Activated naive CD8-positive, alpha-beta T cell treated with anti-CD3 and anti-CD28 coated beads, Interleukin-2, amount 50 U/mL, for 16 hours (primary cell): ENCODE measurements at places on chromosomes 3 and 15.

DNA sequence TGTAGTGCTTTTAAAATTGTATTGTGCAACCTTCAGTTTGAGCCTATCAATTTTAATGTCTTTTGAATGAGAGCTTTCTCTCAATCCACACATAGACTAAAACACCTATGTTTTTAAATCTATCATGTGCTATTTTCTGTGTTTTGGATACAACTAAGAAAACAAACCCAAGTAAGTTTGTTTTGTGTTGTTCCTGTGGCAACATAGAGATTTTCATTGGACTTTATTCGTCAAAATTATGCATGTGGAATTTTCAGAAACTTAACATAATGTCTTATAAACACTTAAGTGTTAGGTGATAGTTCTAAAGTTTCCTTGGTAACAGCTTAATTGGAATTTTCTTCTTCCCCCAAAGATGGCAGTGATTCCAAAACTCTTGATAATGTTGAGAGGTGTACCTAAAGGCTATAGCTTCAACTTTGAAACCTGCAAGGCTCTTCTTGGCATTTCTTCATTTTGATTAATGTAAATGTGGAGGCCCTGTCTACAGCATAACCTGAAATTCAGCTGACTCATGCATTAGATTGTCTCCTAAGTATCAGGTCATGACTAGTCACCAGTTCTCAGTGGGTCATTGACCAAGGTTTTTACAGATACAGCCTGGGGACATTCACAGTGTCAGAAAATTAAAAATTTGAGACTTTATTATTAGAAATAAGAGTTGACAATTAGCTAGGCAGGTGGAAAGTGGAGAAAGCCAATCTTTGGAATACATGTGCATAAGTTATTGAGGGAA is 44.4 kb downstream of the COL6A5 start:
- DNase-seq: no peak

- DNase-seq: no peak
These were observed 25.9 kb downstream of the TBC1D2B start for GRCh38 chr15:78051596-78051995.

GRCh38 chr3:57298041-57298440 is 5.6 kb upstream of the ASB14 start:
- no peak for DNase-seq

DNA sequence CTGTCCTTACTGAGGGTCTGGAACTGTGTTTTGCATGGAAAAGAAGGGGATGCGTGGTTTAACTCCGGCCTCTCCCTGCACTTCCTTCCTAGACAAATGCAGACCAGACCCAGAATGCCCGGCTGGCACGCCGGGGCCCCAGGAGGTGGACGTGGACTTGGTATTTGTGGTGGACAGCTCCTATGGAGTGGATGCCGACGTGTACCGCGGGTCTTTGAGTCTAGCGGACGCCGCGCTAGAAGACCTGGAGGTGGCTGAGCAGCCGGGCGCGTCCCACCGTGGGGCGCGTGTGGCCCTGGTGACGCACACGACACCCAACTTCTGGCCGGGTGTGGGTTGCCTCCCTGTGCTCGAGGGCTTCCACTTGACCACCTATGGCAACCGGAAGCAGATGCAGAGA is 81.8 kb upstream of the COL6A5 start:
- DNase-seq: no peak

DNA sequence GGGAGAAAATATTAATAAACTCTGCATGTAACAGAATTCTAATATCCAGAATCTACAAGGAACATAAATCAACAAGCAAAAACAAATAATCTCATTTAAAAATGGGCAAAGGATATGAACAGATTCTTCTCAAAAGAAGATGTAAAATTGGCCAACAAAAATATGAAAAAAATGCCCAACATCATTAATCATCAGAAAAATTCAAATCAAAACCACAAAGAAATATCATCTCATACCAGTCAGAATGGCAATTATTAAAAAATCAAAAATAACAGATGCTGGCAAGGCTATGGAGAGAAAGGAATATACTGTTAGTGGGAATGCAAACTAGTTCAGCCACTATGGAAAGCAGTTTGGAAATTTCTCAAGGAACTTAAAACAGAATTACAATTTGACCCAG is 150.7 kb upstream of the TRIM42 start:
- no peak for DNase-seq

GRCh38 chr3:95407709-95408463 is 1345.0 kb downstream of the NSUN3 start:
- no peak for DNase-seq

GRCh38 chr3:193498215-193498614 is 56.5 kb downstream of the ATP13A4 start:
- no peak for DNase-seq

DNA sequence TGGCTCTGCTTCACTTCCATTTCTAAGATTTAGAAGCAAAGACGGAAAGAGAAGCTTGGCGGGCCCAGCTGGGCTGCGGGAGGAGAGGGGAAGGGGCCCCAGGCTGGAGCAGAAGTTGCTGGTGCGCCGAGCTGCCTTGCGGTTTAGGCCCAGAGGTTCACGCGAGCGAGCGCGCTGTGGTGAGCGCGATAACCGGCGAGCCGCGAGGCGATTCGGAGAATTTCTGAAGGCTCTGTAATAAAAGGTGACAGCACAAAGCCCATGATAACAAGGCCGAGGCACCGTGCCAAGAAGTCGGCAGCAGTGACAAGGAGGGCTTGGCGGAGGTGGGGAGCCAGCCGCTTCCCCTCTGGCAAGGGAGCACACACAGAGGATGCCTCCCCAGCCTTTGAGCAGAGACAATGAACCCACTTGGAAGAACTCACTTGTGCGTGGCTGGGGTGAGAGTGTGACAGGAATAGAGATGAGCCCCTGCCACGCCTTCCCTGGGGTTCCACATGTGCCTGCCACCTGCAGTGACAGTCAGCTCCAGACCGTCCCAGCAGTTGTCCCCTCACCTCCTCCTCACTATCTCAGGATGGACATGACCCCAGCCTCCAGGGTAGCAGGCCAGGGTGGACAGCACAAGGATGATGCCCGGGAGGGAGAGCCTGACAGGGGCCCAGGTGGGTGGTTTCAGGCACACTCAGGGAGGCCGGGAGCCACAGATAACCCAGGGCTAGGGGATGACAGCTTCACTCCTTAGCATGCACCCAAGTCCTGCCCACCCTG is 315.2 kb downstream of the UACA start:
- peak; percentile 16 for DNase-seq

DNA sequence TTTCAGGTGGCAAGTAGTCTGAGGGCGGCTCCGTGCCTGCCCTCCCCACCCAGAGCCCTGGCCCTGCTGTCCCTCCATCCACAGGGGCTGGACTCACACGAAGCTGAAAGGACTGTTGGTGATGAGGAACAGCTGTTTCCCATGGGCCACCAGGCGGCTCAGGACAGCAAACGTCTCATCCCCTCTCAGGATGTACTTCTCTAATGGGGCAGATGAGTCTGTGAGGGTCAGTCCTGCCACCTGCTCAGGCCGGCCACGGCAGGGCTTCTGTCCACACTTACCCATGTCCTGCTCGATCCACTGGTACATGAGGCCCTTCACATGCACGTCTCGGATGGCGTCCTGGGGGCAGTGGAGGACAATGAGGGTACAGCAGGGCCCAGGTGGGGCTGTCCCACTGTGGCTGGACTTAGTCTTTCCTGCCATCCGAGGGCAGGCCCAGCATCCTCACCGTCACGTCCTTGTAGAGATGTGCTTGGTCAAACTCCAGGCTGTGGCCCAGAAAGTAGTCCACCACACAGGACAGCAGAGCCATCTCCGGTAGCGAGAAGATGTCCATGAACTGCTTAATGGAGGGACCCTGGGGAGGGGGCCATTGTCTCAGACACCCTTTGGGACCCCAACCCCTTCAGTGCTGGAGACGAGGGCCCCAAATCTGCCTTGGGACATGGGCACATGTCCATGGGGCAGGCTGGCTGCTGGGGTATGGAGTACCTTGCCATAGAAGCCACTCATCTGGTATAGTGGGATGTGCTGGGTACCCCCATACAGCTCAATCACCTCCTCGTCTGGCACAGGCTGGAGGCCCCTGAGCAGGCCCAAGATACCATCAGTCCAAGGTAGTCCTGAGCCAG is 5.7 kb downstream of the NT5DC2 start:
- no peak for DNase-seq

- peak; percentile 36 for DNase-seq
These were observed 5.9 kb downstream of the NUP210 start for GRCh38 chr3:13414040-13414729.

DNA sequence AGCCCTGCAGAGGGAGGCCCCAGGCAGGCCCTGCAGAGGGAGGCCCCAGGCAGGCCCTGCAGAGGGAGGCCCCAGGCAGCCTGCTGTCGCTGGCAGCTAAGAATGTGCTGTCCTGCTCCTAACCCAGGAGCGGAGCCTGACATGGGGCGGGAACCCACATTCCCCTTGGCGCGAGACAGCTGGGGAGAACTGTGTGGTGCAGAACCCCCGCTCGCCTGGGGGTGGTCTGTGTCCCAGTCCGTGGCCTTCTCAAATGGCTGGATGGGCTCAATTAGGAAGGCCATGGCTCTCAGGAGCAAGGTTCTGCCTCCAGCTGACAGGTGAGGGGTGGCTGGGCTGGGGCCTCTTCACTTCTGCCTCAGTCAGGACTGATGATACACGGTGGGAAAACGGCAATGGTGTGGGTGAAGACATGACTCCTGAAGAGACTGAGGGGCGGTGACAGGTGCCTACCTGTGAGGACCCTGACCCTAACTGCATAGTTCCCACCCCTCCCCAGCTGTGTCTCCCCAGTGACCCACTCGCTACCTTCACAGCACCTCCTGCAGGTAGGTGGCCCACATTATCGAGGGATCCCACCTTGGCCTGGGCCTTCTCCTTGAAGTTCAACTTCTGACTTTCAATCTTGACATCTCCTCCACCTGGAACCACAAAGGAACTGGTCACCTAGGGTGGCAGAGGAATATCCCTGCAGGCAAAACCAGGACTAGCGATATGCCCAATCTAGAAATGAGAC is 52.0 kb downstream of the DHX30 start:
- no peak for DNase-seq

DNA sequence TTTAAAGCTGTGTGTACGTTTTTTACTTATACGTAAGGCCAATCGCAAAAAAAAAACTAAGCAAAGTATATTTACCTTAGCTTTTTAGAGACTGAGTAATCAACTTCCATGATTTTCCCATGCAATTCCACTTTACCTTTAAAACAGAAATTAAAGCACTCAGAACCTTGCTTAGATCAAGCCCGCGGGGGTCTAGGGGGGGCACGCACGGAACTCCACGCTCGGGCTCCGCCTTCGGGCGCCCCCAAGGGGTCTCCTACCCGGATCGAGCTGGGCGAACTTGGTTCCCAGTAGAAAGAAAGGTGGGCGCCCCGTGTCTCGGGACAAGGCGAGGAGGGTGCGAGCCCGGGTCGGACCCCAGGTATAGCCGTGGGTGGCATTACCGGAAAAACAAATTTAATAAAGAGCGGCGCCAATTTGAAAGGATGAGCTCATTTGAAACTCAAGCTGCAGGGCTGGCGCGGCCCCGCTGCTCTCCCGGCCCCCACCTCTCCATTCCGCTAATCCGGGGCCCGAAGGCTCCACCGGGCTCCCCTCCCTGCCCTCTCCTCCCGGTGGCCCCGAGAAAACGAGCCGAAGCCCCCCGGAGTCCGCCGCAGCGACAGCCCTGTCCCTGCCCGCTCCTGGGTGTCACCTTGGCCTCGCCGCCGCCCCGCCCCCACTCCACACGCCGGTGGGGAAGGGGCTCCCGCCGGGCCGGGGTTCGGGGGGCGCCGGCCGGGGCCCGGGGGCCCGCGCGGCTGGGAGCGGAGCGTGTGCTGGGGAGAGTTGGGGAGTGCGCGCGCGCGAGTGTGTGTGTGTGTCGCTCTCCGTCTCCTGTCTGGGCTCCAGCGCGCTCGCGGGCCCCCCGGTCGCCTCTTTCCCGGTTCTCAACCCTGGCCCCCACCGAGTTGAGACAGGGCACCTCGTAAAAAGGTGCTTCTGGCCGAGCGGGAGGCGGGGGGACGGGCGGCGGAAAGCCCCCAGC is 1.5 kb downstream of the IGF2BP2 start:
- DNase-seq: no peak

GRCh38 chr3:171255236-171255806 is 204.9 kb downstream of the TNIK start:
- DNase-seq: no peak

- no peak for DNase-seq
These were observed 328.9 kb upstream of the TBL1XR1 start for GRCh38 chr3:177525987-177526712.

GRCh38 chr15:45715528-45715927 is 80.7 kb downstream of the SQOR start:
- no peak for DNase-seq

DNA sequence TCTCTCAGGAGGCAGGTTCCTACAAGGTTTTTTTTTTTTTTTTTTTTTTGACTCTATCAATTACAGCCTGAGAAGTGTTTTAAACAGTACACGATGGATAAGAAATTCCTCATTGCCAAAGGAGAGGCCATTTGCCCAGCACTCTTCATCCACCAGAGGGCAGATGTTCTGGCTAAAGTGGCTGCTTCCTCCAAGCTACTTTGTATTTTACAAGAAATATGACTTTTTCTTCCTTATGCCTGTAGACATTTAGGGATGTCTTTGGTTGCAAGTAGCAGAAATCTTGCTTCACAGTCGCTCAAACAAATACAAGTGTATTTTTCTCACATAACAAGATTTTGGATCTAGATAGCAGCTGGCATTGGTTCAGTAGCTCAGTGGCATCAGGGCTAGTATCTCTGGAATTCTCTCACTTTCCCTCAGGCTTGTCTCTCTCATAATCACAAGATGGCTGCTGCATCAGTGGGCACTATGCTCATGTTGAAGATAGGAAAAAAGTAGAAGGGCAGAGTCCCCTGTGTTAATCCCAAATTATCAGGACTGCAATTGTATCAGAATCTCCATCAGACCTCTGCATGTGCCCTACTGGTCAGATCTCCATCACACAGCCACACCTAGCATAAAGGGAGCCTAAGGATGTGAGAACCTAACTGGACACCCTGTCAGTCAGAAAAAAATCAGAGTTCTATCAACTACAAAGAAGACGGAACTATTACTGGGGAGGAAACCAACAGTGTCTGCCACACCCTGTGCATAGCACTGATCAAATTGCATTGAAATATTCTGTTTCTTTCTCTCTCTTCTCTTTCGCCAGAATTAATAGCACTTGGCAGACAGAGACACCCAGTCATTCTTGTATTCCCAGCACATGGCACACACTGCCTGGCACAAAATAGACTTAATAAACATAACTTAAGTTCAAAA is 138.9 kb upstream of the COL8A1 start:
- no peak for DNase-seq

DNA sequence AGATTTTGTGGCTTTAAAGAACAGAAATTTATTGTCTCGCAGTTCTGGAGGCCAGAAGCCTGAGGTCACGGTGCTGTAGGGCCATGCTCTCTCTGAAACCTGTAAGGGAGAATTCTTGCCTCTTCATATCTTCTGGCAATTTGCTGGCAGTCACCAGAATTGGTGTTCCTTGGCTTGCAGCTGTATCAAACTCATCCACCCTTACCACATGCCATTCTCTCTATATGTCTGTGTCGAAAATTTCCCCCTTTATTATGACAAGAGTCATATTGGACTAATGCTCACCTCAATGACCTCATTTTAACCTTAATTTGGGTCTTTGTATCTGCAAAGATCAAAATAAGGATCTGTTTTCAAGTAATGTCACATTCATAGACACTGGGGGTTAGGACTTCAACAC is 266.7 kb downstream of the IL20RB start:
- no peak for DNase-seq
